ENCODE measurements at places on chromosomes 11 and 22.
A peak's percentile ranks its signal among the peaks of the same experiment; 100 is the strongest.

DNA sequence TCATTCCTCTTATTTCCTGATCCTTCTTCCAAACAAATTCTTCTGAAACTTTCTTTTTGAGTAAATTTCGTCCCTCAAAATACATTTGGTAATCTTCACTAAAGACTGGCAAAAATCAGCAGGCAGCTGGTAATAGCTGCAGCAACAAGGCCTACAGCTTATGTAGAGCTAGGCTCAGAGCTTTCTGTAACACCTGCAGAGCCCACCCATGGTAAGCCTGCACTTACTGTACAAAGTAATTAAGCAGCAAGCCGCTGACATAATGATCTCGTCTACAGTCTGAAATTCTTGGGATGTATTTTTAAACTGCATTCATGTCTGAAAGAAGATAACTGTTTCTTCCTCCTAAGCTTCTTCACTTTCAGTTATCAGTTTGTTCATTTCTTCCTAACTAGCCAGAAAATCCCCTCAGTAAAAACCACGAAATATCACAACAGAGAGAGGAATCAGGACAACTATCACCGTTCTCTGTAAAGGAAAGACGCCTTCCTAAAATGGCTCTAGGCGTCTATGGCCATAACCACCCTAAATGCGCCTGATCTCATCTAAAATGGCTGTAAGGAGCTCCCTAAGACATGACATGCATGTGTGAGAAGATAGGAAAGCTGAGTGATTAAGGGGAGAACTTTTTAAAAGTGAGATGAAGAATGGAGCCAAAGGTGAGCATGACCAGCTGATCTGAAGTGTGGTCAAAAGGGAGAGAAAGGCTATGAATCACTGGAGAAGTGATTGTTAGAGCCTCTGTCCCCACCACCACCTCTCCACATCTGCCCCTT, 56.2 kb downstream of the DENND5A start:
- no peak for DNase-seq

- no peak for DNase-seq
These were observed 539.9 kb upstream of the CCDC90B start for GRCh38 chr11:83826078-83826477.

DNA sequence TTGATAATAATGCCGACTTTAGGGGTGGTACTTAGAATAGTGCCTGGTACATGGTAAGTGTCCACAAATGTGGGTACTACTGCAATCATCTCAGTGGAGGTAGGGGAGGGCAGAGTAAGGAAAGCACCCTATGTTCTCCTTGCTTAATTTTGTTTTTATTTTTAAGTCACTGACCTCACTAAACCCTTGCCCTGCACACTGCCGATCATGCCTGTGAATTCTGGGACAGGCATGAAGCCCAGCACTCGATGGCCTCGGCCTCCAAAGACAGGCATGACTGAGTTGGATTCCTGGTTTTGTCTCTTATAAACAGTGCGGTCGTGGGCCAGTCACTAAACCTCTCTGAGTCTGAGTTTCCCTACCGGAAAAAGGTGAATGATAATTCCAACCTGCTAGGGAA, 6.9 kb downstream of the LGALS12 start:
- no peak for DNase-seq

GRCh38 chr11:57256119-57256518, 19.1 kb upstream of the APLNR start:
- no peak for DNase-seq

GRCh38 chr11:1762537-1763302, 1.0 kb downstream of the CTSD start:
- no peak for DNase-seq

DNA sequence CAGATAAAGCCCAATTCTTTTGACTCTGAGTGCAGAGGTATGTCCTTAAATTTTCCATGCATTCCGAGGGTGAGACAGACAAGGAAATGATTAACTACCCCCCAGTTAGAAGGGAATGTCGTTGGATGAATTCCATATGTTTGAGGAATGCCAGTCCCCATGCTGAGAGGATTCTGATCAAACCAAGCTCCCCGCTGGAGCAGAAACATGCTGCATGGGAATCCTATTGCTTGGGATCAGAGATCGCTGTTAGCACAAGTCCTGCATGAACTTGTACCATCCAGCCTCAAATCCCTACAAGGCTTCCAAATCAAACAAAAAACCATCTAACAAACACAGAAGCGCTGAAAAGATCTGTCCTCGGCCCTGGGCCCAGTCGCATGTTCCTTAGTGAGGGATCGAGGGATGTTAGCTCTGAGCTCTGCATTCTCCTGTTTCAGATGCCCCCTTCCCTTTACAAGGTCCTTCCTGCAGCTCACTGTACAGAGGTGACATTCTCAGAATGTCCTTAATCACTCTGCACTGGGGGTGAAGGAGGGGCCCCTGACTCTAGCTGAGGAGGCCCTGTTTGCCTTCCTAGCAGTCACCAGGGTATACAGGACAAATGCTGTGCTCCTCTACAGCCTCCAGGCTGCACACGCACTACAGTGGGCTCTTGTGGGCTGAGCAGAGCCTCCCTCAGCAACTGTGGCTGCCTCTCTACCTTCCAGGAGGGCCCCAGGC, 353.4 kb downstream of the TENM4 start:
- DNase-seq = no peak

DNA sequence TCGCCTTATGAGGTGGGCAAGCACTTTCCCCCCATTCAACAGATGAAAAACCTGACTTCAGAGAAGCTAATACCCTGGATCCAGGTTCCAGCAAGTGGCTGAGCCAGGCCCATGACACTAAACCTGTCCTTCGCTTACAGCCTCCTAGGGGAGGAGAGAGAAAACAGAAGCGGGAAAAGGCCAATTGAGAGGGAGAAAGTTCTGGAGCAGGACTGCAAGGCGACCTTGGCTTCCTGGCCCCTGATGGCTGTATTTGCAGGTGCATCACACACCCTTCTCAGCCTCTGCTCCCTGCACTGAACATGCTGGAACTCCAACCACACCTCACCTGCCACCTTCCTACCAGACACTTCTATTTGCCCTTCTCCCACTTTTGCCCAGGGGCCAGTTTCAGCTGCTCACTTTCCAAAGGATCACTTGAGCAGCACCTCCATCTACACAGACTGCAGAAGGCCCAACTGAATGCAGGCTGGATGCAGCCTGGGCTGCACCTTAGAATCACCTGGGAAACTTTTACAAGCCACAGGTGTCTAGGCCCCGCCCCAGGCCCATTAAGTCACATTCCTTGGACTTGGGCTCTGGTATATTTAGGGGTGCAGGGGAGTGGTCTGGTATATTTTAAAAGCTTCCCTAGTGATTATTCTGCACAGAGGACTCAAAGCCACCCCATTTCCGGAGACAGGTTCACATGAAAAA, 14.3 kb upstream of the ADA2 start:
- DNase-seq = no peak

- DNase-seq = peak; percentile 45
These were observed 10.3 kb downstream of the TOP3B start for GRCh38 chr22:21972293-21972779.

GRCh38 chr11:123427405-123427804, 2.7 kb upstream of the GRAMD1B start:
- no peak for DNase-seq

DNA sequence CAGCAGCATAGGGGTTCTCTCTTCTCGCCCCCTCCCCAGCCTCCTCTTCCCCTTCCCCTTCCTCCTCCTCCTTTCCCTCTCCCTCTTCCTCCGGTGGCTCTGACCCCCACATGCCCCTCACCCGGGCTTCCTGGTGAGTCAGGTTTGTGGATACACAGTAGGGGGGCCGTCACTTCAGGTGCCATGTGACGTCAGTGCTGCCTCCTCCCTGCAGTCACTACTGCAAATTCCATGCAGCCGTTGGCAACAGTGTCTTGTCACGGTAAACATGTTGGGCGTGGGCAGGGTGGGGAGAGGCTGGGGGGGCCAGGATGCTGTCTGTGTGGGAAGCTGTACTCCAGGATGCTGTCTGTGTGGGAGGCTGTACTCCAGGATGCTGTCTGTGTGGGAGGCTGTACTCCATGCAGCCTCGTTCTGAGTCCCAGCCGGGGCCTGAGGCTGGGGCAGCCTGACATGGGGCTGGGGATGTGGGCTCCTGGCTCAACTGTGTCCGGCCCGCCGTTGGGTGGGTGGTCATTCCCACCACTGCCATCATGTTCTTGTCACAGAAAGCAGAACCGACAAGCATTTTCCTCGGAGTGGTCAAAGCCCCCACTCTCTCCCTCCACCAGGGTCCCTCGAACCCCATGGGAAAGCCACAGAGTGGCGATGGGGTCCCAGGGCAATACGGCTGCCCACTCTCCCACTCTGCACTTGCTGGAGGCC, 2.4 kb upstream of the MUC2 start:
- DNase-seq = no peak

DNA sequence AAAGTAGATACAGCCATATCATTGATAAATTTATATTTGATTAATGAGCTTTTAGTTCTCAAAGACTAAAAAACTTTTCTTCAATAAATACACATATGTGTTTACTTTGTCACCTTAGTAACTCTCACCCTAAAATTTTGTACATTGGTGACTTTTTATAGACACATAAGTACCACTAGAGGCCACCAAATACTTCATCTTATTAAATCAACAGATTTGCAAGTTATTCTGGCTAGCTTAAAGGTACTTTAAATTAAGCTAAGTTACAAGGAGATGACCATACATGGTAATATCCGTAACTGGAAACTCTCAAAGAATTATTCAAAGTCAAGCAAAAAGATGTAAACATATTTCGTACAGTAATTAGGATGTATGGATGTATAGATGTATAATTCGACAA, 112.2 kb downstream of the SBF2 start:
- DNase-seq = no peak

- DNase-seq = no peak
These were observed 78.9 kb downstream of the PDE2A start for GRCh38 chr11:72595292-72595684.

- no peak for DNase-seq
These were observed 650.8 kb upstream of the KIRREL3 start for GRCh38 chr11:127651175-127651887.

DNA sequence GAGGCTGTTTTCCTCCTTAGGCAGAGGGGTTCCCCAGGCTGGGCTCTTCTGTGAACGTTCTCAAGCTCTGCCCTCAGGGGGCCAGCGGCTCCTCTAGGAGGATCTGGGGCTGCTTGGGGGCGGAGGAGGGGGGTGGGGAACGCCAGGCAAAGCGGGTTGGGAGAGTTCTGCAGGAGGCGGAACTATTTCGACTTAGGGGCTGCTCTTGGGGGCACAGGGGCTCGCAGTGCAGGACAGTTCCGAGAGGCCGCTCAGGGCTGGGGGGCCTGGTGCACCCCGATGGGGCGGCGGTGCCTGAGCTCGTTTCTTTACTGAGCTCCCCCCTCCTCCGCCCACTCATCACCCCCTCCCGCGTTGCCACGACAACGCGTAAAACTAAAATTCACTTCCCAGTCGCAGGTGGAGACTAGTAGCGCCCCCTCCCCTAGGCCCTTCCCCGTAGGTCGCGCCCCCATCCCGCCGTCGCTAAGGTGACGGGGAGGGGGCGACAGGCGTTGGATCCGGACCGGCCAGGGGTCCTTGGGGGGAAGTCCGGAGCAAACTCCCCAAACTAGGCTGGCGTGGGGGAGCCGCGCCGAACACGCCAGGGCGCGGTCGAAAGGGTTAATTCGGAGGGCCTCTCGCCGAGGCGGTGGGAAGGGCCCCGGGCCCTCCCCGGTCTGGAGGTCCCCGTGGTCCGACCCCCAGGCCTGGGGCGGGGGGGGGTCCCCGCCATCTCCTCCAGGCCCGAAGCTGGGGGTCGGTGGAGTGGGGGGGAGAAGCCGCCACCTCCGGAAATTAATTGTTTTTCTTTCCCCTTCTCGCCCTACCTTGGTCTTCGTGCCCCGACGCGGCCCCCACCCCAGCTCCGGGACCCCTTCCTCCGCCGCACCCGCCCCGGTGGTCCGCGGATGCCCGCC, 857 bp downstream of the SHANK3 start:
- no peak for DNase-seq

GRCh38 chr11:20474176-20474881, 86.8 kb downstream of the PRMT3 start:
- no peak for DNase-seq

- DNase-seq = peak; percentile 12
These were observed 49.3 kb upstream of the RDX start for GRCh38 chr11:110345743-110346142.

- DNase-seq = no peak
These were observed 106.9 kb downstream of the SYN3 start for GRCh38 chr22:32951076-32951806.

GRCh38 chr11:125394296-125394695, 101.8 kb downstream of the FEZ1 start:
- DNase-seq = no peak

- DNase-seq = no peak
These were observed 78.8 kb downstream of the MYEOV start for GRCh38 chr11:69372589-69373250.

- DNase-seq = peak; percentile 88
These were observed 876 bp upstream of the UBE2L6 start for GRCh38 chr11:57568330-57568766.

DNA sequence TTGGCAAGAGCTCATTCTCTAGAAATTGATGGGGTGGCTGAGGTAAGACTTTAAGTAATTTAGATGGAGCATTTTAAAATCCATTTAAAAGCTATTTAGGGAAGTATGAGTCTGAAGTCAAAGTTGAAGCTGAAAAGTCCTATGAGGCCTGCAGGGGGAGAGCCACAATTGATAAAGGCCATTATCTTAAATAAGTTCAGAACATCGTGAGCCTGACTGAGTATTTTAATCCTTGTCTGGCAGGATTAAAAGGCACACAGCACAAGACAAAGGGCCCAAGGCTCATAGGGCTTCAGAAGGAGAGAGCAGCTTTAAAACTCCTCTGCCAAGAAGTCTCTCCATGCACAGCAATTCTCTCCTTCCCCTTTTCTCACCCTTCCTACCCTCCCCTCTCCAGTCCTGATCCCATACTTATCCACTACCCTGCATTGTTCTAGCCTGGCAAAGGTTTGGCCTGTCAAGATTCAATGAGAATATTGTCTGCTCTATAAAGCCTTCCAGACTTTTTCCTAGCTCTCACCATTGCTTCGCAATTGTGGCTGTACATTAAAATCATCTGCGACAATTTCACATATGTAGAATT, 1312.9 kb downstream of the FAM181B start:
- DNase-seq = no peak

DNA sequence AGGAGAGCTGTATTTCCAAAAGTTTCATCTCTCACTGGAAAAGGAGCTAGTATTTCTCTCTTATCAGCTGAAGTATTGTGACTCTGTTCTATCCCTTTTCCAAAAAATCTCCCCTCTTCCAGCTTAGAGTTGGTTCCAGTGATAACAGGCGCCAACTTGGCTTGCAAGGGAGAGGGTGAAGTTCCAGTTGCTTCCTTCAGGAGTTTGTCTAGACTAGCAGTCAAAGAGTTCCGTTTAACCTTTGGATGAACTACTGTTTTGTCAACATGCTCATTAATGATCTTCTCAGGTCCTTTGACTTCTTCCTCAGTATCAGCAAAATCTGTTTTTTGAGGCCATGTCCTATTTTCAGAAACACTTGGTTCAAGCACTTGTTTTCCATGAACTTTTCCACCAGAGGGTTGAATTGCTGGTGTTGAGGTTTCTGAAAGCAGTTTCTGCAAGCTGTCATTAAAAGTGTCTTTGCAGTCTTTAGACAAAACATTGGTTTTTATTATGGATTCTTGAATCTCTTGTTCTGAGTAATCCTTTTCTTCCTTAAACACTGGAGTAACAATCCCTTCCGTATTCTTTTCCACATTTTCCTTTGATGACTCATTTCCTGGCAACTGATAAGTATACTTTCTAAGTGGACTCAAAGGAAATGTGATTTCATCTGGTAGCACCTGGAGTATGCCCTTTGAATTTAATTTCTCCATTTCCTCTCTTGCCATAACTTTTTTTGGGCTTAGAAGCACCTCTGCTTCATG, 39.7 kb upstream of the CCDC89 start:
- DNase-seq = no peak

- DNase-seq = peak; percentile 49
These were observed 14.9 kb downstream of the RAC2 start for GRCh38 chr22:37229012-37229804.

Data from CD4-positive, alpha-beta T cell treated with Interleukin-15 for 4 hours (primary cell).